ENCODE measurements at places on chromosomes 5 and 9.
A peak's percentile ranks its signal among the peaks of the same experiment; 100 is the strongest.

DNA sequence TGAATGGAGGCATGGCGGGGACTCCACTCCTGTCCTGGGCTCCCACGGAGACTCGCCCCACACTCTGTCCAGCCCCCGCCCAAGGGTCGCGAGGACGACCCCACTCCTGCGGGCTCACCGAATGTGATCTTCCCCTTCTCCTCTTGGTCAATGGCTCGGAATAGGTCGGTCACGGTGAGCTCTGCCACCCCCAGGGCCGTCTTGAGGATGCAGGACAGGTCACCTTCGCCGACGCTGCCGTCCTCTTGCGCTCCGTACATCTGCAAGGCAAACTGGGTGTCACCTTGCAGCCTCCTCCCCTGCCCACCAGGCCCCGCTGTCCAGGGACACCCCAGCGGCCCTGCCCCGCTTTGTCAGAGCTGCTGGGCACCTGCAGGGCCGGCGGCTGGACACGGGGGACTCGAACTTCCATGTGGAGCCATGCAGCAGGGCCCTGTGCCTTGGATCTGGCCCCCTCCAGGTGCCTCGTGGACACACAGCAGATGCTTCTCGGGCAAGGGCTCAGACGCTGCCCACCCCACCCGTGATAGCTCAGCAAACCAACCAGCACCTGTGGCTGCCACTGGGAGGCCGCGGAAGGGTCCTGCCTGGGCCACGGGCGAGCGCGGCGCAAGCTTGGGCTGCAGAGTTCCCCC is 21.5 kb upstream of the SLC6A3 start:
- H3K36me3 ChIP-seq: peaks cover 44% of the 10 kb centered on the region
- H3K27ac ChIP-seq: no peak overlapping the region
- H3K4me1 ChIP-seq: no peaks in the 10 kb centered on the region
- no peaks in the 10 kb centered on the region for H3K27me3 ChIP-seq
- H3K4me3 ChIP-seq: no peak overlapping the region

GRCh38 chr5:21685522-21685921 is 1167.6 kb downstream of the CDH12 start:
- no peaks in the 10 kb centered on the region for H3K27me3 ChIP-seq
- H3K4me3 ChIP-seq: no peak overlapping the region
- no peaks in the 10 kb centered on the region for H3K36me3 ChIP-seq

DNA sequence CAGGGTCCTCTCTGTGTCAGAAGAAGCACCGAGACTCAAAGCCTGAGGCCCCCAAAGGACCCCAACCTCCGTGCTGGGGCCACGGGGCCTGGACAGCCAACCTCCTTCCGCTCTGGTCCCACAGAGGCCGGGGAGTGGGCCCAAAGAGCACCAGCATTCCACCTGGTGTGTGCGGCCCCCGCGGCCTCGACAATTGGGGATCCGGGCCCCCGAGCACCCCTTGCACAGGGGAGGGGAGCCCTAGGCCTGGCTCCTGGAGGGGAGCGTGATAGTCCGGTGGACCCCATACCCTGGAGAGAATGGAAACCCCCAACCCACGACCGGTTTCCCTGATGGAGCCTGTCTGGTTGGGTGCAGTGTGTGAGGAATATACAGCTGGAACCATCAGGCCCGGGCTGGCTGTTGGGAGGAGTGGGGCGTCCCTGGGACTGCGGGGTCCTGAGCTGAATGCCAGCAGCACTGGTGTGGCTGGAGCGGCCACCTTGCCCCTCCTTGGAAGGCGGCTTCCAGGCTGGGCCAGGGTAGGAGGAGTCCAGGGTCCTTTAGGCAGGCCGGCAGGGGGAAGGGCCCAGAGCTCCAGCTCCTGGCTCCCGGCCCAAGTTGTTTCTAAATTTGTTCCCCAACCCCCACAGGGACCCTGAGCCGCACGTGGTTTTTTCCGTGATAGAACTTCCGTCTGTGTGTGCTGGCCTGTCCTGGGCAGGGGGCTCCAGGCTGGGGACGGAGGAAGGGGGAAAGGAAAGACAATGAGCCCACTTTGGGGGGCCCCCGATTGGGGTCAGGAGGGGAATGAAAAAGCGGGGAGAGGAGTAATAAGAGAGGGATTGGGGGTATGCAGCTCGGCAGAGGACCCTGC is 825 bp upstream of the TOR4A start:
- H3K4me3 ChIP-seq: peak overlapping the region; percentile 47
- peaks cover 44% of the 10 kb centered on the region for H3K27me3 ChIP-seq
- peaks cover 77% of the 10 kb centered on the region for H3K4me1 ChIP-seq
- peak; percentile 75 for DNase-seq
- H3K36me3 ChIP-seq: peaks cover 15% of the 10 kb centered on the region

DNA sequence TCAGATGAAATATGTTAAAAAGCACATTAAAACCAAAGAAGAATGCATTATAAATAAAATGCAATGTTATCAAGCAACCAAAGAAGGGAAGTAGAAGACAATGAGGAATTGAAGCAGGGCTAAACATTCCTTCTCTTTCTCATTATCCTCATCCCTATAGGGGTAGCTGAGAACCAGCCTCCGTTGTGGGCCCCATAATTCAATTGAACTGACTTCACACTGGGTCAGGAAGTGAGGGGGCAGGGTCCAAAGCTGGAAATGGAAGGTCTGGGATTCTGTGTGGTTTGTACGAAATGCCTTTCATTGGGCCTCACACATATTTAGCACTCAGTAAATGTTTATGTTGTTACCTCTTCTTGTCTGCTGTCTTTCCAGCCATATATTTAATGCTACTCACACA is 220.4 kb upstream of the CD180 start:
- no peak for DNase-seq
- H3K4me3 ChIP-seq: no peak overlapping the region
- no peaks in the 10 kb centered on the region for H3K36me3 ChIP-seq
- no peaks in the 10 kb centered on the region for H3K27me3 ChIP-seq
- H3K27ac ChIP-seq: no peak overlapping the region
